ENCODE measurements at places on chromosomes 2 and 18.
A peak's percentile ranks its signal among the peaks of the same experiment; 100 is the strongest.

GRCh38 chr2:135063210-135063609 lies 11.1 kb downstream of the RAB3GAP1 start:
- DNase-seq = no peak

DNA sequence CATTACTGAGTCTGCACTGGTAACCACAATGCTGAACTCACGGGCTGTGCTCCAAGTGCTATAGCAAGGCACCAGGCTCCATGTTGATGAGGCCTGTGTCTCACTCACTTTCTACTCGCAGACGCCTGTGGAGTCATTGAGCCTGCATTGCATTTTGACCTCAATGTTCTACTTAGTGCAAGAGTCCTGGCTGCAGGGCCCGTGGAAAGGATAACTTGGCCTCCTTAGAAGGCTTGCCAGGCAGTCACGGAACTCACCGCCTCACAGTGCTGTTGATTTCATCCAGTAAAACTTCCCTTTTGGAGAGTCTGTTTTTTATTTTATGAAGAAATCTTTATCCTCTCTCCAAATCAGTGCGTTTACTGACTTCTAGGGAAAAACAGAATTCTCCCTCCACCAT lies 290.4 kb downstream of the RNF144A start:
- no peak for DNase-seq

DNA sequence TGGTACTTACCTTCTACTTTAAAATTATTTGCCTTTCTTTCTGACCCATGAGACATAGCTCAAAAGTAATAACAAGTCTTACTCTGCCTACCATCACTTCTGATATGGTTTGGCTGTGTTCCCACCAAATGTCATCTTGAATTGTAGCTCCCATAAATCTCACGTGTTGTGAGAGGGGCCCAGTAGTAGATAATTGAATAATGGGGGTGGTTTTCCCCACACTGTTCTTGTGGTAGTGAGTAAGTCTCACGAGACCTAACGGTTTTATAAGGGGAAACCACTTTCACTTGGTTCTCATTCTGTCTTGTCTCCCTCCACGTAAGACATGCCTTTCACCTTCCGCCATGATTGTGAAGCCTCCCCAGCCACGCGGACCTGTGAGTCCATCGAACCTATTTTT lies 47.5 kb downstream of the GALNT3 start:
- DNase-seq = no peak

- no peak for DNase-seq
These were observed 79.3 kb downstream of the ABI2 start for GRCh38 chr2:203407496-203407895.

- DNase-seq = no peak
These were observed 74.5 kb downstream of the TPO start for GRCh38 chr2:1487758-1488157.

DNA sequence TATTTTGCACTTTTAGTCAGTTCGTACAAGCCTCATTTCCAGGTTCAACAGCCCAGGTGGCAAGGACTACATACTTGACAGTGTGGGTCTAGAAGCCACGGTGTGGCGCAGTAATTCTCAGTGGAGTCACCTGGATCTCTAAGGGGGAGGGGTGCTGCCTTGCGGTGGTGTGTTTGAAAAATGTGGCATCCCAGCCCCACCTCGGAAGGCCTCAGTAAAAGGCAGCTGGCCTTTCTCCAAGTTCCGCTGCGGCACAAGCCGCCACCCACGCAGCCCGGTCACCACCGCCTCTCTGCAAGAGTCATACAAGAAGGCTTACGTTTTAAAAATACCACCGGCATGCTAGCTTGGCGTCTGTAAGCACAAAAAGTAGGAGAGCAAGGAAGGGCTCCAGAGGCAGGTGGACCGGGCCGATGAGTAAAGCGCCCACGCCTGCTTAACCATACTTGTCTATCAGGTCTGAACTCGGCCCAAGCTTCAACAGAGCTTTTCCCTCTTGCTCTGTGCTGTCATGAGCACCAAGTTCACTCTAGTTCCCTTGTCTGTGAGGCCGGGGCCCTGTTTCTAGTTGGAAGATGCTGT lies 49.5 kb downstream of the SPRED2 start:
- DNase-seq = peak; percentile 59

DNA sequence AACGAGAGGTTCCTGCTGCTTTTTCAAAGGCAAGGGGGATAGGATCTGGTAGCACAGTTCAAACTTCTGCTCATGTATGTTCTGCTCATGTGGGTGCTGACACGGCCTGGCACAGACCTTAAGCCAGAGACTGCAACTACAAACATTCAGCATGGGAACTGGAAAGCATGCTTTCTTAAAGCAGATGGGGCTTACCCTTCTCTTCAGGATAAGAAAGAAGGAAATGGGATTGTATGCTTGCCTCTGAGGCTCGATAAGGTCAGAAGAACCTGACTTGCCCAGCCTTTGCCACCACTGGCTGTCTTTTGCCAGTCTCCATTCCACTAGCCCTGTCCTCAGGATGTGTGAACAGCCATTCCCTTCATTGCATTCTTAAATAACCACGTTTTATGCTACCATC lies 10.7 kb downstream of the DOCK10 start:
- DNase-seq = no peak

DNA sequence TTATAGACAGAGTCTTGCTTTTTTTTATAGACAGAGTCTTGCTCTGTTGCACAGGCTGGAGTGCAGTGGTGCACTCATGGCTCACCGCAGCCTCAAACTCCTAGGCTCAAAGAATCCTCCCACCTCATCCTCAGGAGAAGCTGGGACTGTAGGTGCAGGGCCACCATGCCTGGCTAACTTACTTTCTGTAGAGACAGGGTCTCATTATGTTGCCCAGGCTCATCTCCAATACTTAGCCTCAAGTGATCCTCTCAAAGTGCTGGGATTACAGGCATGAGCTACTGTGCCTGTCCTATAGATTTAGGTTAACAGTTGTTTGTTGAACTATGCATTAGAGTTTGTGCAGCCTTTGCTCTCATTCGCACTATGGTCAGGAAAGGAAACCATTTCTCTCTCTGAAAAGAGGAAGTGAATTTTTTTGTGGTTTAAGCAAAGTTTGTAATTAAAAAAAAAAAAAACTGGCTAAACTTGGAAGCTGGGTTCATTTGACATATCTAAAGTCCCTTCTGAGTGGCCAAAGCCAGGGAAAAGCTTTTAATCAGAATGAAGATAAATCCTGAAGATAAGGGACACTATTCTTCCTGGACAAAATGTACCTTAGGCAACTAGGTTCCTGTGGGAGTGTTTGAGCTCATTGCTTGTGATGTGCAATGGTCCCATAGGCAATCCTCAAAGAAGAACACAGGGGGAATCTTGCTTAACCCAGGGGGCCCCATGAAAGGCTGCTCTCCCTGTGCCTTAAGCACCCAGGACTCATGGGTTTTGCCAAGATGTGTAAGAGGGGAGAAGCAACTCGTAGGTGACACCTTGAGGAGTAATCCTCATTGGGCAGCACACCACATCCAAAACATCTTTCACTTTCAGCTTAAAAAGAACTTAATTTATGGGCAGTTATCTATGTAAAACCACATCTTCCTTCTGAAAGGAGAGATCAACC lies 201.7 kb downstream of the MREG start:
- peak; percentile 62 for DNase-seq

DNA sequence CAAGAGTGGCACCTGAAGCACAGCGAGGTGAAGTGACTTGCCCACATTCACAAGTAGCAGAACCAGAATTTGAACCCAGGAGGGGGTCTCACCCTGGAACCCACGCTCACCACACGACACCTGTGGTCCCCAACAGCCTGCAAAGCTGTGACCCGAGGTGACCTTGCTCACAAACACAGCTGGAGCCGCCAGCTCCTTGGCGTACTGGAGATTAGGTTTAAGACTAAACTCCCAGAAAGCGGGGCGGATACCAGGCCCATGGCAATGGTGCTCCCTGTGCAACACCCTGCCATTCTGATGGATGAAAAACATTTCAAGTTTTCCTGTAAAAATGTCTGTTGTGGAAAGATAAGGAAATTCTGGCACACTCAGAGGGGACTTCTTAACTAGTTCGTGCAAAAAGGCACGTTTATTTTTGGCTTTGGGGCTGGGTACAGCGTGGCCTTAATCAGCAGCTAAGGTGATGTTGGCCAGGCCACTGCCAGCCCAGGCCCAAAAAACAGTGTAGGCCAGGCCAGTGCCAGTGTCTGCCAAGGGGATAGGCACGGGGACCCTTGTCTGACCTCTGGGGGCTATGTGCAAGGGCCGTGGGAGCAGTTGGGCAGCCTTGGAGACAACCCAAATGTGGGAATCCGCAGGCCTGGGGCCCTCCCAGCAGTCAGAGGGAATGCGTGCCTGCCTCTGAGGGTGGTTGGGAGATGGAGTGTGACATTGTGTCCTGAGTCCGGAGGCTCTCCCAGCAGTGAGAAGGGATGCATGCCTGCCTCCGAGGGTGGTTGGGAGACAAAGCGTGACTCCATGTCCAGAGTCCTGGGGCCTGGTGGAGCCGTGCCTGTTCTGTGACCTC lies 185.0 kb upstream of the HS6ST1 start:
- DNase-seq = no peak

GRCh38 chr2:60806988-60807681 lies 51.1 kb downstream of the PAPOLG start:
- DNase-seq = no peak

DNA sequence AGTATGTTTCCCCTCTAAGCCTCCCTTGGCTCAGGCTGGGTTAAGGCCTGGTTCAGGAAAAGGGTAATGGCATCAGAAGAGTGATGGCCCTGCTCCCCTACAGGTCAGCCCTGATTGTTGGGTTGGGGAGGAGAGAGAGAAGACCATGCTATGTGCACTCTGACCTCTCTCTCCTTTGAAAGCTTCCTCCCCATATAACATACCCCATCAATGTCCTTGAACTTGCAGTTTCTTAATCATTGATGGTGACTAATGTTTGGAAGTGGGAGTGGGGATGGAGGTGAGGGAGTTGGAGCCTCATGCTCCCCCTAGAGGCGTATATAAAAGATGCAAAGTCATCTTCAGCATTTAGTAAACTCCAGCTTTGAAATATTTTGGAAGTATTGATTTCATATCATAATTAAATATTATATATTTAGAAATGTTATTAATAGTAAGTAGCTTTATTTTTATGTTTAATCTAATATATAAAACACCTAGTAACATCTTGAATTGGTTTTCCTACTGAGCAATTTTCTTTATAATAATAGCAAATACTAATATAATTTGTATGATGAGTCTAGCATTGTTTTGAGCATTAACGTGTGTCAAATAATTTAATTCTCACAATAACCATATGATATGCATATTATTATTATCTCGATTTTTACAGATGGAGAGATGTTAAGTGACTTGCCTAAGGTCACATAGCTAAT lies 8.8 kb downstream of the PLCL1 start:
- DNase-seq = no peak

- DNase-seq = no peak
These were observed 165.2 kb downstream of the SH3BP4 start for GRCh38 chr2:235116885-235117492.

DNA sequence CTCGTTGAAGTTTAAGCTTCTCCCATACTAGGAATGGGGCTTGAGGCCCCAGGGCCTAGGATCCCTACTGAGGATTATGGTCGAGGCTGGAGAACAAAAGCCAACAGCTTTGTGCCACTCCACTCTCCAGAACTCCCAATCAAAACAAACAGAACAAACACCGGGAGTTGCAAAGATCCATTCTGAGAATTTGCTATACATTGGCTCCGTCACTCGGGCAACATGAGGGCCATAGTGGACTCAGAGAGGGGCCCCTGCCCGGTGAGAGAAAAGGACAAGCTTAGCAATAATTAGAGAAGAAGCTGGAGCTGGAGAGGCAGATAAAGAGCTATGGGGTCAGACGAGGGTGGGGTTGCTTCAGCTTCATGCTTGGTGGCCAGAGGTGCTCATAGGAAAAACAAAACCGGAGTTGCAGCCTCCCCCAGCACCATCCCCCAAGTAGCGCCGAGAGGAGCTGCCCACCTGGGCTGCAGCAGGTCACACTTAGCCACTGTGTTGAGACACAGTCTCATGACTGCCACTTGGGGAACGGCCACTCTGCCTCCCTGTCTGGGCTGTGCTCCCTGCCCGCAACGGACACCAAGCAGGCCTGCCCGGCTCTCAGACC lies 142.3 kb upstream of the HAAO start:
- no peak for DNase-seq

DNA sequence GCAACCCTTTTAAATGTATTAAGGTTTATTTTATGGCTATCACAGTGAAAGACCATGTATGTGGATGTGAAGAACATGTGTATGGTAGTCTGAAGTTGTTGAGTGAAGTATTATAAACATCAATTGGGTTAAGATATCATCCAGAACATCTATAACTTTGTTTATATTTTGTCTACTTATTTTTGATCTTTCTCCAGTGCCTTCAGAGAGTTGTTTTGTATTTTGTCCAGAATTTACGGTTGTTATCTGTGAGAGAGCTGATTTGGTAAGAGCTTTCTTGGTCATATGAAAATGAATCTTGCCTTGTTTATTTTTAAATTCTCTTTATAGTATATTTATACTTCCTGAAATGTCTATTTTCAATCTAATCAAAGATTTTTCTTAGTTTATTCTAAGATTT lies 573.7 kb upstream of the POU3F3 start:
- no peak for DNase-seq

- no peak for DNase-seq
These were observed 118.4 kb downstream of the GLI2 start for GRCh38 chr2:120854014-120854620.

DNA sequence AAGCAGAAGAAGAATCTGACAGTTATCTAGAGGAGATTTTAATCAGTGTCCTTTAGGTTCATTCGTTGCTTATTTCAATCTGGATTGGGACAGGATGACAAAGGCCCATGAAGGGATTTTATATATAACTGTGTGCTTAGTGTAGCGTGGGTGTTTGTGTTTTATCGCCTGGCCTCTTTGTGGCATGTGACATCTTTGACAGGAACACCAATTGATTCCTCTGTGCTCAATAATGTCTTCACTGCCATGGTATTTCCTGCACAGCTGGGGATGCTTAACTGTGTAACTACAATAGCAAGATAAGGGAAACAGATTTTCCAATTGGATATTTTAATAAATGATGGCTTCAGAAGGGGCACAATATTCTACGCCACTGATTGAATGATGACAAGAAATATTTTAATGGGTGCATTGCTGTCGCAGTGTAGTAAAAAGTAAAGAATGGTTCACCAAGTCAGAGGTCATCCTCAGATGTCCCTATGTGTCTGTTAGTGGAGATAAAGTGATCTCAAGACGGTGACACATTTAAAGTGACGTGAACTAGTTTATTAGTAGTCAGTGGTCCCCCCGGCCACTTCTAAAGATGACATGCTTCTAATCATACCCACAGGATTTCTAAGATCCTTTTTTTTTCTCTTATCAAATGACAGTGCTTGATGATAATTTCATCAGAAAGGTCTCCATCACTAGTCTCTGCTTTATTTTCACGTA lies 160.4 kb downstream of the AGAP1 start:
- no peak for DNase-seq

DNA sequence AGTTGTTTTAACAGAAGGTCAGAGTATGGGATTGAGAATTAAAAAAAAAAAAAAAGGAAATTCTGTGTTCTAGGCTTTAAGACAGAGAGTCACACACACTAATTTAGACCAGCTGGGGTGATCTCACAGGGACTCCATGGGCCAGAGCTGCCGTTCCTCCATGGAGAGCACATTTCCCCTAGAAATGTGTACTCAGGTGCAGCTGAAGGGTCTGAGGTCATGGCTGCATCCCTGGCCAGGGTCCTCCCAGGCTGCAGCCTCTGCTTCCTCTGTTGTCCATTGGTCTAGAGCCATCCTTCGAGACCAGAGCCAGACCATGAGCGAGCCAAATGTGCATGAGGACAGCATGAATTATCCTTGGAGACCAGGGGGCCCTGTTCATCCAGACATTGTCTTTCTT lies 190.1 kb upstream of the TNP1 start:
- no peak for DNase-seq

Measured in KG1 (cell line).